Fibroblast of skin of back (primary cell): ENCODE measurements at places on chromosomes 7 and 10.

- DNase-seq, result no peak
These were observed 45.6 kb upstream of the TRIL start for GRCh38 chr7:29003703-29004102.

DNA sequence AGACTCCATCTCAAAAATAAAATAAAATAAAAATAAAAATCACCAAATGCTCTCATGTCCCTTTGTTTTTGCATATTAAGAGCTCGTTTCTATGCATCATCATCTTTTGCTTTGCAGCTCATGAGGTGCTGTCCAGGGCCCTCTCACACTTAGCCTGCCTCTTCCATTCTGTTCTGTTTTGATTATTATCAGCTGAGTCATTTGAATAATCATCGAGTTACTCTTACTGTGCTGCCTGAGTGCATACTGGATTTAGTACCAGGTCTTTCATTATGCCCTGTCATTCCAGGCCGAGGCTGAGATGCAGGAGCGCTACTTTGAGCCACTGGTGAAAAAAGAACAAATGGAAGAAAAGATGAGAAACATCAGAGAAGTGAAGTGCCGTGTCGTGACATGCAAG, 33.0 kb downstream of the UCMA start:
- peak; percentile 8 for DNase-seq

DNA sequence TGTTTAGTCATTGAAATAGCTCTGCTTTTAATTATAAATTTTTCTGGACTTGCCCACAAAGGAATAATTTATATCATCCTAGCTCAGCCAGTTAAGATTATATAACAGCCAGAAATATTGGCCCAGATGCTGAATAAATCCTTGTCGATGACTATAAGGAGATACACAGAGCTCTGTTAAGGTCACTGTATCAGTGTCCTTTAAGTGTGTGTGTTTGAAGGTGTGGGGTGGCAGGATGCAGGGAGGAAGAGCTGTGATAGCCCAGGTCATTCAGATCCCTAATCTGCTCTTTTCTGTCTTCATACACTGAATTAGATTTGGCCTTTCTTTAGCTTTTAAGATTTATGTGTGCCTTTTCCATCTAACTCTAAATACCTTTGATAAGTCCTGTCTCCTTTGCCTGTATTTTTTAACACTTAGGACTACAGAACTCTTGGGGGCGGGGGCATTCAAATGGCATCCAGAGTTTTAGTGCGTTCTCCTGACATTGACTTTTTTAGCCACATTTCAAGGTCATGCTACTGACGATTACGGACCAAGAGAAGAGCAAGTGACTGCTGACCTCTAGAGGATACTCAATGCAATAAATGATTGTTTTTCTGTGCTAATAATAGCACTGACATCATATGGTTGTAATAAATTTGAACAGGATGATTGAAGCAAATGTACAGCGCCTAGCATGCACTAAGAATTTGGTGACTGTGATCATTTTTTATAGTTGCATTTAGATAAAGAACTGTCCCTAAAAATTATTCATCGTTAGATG, 172.3 kb downstream of the CACNB2 start:
- DNase-seq, result peak; percentile 54

GRCh38 chr10:104822088-104822487, 181.0 kb downstream of the SORCS3 start:
- no peak for DNase-seq

DNA sequence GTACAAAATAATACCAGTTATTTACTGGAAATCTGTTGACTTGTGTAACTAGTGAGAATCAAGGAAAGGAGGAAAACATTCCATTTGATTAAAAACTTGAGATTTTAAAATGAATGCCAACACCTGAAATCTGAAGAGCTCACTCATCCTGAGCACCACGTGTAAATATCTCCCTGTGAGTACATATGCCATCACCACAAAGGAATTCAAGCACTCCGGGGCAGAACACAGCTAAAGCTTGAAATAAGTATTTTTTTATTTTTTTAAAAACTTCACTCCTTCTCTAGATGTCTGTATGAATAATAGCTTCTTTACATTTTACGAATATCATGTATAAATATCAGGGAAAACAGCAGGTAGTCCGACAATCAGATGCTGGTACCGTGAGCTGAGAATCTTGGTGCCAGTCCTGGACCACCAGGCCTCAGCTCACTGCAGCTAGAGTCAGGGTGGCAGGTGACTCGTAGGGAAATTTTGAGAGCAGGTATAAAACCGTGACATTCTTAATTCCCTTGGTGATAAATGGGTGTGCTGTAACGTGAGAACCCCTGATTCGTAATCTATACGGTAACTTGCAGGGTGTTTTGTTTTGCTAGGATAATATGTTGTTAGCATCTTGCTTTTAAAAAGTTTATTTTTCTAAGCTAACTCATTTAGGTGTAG, 12.7 kb downstream of the LMTK2 start:
- peak; percentile 77 for DNase-seq
